ENCODE measurements at places on chromosomes 3 and 15.

DNA sequence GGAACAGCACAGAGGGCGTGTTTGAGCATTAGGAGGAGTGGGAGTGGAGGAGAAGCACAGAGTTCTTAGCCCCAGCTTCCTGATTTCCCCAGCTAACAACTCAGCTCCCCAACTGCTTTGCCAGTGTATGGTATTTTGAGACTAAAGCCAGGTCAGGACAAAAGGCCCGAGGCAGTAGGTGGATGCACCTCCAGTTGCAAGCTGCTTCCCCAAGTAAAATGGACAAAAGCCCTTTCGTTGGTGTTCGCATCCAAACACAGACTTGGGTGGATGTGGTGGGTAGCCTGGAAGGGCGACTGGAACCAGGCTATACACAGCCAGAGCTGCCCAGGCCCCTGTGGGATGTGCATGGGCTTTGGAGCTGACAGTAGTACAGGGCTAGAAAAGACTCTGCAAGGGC, 12.3 kb upstream of the EHD4 start:
- no peak for DNase-seq

DNA sequence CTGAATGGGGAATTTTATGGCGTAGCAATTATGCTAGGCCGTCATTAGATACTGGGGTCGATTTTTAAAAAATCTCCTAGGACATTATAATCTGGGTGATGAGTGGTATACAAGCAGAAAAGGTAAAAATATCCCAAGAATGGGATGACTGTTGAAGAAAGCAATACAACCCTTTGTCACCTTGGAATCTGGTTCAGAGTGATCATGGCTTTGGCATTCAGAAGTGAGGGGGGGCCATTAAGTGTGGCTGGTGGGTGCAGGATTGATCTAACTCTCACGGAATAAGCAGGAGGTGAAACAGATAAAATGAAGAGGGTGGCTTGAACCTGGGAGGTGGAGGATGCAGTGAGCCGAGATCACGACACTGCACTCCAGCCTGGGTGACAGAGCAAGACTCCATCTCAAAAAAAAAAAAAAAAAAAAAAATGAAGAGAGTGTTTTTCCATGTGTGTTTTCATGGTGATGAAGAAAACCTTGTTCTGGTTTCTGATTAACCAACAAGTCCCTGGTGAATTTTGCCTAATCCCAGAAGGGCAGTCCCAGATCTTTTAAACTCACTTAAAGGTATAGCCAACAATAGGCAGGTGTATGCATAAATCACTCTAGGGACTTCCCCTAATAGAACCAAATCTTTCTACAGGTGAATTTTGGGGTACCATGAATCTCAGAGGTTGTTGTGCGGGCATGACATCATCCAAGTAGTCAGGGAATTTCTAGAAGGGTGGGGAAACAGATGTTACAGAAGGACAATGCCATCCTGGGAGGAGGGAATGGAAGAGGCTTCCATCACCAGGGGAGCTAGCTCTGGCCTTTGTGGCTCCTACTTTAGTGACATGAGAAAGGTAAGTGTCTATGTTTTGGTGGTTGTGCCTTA, 3.1 kb upstream of the RAD54L2 start:
- no peak for DNase-seq

DNA sequence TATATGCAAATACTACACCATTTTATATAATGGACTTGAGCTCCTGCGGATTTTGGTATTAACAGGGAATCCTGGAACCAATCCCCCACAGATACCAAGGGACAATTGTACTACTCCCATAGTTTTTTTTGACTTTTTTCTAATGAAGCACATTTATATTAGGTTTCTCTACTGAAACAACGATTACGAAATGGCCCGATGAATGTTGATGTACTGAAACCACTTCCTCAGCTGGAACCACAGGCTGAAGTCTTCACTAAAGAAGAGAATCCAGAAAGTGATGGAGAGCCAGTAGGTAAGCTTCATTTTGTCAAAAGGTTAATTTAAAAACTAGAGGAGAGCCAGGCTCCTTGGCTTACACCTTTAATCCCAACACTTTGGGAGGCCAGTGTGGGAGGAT, 121.5 kb upstream of the LRRFIP2 start:
- peak; percentile 5 for DNase-seq

DNA sequence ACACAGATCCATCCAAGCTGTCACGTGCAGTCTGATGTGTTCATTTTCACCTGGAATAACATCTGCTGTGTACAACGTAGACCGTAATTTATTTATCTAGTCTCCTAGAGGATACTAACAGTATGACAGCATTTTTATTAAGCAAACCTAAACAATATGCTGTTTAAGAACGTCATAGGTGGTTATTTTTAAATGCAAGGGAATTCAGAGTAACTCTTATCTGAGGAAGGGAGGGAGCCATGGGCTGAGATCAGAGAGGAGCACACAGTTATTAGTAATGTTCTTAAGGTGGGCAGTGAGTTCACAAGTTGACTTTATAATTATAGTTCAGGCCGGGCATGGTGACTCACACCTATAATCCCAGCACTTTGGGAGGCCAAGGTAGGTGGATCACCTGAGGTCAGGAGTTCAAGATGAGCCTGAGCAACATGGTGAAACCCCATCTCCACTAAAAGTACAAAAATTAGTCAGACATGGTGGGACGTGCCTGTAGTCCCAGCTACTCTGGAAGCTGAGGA, 193.6 kb downstream of the UACA start:
- DNase-seq: no peak

- DNase-seq: peak; percentile 63
Observed at GRCh38 chr15:64163659-64164362, 989 bp upstream of the PPIB start.

DNA sequence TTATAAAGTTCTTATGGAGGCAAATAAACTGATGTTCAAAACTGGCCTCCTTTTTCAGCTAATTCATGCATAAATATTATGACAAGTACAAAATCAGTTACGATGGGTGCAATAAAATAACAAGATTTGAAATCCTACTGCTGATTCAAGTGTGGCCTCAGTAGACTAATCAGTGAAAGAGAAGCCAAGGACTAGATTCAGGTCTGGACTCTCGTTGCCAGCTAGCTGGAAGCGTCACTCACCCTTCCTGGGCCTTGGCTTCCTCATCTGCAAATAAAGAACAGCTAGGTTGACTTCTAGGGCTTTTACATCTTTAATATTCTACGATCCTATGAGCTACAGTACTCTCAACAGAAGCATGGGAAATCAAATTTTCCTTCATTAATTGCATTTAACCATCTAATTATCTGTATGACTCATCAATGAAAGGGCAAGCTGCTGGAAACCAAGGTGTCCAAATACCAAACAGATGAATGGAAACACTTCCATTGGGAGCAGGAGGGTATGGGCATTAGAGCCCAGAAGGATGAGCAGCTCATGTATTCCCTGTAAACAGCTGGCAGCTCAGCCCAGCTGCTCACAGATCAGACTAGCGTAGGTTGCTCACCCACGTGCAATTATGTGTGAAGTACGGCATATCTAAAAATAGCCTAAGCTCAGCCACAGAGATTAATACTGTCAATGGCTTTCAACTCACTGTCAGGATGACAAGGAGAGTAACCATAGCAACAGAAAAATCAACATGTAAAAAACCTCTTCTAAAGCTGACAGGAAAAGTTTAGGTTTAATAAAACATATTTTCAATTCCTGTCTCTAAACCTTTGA, 294.8 kb downstream of the PLCL2 start:
- DNase-seq: no peak

DNA sequence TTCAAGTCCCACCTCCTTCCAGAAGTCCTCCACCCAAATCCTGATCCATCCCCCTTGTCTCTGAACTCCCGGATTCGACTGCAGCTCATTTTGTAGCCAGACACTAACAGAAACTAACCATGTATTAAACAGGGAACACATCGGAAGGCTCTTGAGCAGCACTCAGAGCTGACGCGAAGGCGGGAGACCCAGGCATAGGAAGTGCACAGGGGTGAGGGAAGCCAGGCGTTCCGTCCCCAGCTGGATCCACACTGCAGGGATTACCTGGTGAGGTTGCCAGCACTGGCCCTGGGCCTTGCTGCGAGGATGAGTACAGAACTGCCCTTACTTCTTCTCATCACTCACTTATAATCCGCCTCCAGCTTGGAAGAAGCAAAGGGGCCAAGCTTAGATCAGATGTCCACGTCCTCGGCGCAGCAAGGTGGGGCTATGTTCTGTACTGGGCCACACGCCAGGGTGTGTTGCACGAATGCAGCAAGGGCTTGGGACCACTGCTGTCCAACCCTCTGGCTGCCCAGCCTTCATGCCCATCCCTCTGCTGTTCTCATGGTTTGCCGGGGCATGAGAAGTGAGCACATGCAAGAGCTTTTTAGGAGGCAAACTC, 124.2 kb upstream of the SMAD3 start:
- no peak for DNase-seq

DNA sequence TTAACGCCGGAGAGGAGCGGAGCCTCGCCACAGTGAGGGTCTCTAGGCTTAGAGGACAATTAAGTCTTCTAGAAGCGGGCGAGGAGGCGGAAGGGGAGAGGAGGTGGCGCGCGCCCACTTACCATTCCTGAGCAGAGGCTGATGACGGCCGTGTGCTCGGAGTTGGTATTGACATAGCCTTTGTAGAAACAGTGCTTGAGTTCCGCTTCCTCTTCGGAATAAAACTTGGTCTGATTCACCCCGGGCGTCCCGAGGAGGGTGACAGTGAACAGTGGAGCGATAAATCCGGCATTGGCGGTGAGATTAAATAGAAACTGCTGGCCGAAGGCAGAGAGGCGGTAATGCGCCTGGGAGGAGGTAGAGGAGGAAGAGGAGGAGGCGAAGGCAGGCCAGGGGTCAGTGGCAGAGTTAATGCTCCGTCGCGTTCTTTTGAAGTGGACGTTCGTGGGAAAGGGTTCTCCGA, 1.3 kb downstream of the ADAMTS9 start:
- DNase-seq: no peak

DNA sequence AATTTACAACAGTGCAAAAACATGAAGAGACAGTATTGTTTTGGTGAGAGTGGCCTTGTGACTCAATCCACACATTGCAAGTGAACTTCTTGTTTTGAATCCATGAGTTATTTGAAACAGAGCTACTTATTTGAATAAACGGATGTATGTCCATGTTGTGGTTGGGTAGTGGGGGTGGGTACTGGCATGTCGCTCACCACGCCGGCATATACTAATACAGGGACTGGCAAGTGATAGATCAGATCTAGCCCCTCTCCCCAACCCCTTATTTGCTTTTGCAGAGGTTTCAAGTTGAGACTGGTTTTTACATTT, 83.8 kb downstream of the EDEM1 start:
- DNase-seq: no peak

GRCh38 chr3:129867506-129868124, 25.9 kb downstream of the TMCC1 start:
- DNase-seq: no peak

DNA sequence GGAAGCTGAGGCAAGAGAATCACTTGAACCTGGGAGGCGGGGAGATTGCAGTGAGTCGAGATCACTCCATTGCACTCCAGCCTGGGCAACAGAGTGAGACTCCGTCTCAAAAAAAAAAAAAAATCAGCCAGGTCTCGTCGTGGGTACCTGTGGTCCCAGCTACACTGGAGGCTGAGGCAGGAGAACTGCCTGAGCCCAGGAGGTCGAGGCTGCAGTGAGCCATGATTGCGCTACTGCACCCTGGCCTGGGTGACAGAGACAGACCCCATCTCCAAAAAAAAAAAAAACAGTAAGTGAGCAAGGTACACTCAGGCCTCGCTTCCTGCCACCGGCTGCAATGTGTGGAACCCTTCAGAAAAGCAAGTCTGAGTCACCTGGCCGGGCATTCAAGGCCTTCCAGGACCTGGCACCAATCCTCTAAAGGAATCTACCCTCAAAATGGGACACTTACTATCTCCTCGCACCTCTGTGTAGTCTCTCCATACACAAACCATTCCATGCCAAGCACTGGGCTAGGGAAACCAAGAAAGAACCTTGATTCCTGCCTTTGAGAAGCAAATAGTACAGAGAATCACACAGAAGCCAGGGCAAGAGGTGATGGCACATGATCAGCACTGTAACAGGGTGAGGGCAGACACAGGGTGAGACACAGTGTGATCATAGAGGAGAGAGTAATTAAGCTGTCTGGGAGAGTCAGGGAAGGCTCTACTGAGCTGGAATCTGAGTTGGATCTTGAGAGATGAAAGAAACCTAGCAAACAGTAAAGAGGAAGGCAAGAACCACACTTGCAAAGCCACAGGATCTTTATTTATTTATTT, 9.7 kb downstream of the SCAMP2 start:
- no peak for DNase-seq

- DNase-seq: no peak
Observed at GRCh38 chr3:13288732-13289718, 131.1 kb downstream of the NUP210 start.

GRCh38 chr3:78614486-78614885, 1153.3 kb downstream of the ROBO1 start:
- DNase-seq: no peak

- DNase-seq: no peak
Observed at GRCh38 chr15:26874774-26875475, 8.1 kb downstream of the GABRA5 start.

DNA sequence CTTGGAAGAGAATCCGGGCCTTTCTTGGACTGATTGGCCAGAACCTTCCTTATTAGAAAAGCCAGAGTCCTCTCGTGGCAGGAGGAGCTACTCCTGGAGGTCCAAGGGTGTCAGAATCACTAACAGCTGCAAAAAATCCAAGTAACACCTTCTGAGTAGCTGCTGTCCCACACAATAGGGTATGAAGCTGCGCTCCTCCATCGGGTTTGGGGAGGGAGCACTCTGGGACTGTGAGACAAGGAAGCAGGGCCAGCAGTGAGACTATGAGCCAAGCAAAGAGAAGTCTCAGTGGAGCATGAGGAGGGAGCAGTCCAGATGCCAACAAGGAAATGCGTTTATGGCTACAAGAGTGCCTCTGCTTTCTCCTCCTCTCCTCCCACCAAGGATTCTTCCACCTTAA, 21.7 kb downstream of the SEMA3G start:
- no peak for DNase-seq

DNA sequence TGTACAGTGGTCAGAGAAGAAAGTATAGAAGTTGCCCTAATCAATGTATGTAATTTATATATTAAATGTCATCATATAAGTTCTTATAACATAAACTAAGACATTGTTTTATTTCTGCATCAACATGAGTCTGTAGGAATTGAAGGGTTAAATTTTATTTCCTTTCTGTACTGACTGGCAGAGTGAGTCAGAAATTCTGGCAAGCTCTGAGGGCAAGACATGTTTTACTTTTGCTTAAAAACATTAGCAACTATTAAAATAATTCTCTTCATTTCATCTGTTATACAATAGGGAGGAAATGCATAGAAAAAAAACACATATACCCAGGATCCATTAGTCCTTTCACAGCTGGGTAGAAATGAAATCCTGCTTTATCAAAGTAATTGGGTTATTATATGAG, 171.4 kb upstream of the ALCAM start:
- no peak for DNase-seq

GRCh38 chr3:175777495-175777894, 918.4 kb downstream of the NAALADL2 start:
- peak; percentile 48 for DNase-seq

GRCh38 chr15:50355619-50355905, 564 bp upstream of the GABPB1 start:
- DNase-seq: no peak

DNA sequence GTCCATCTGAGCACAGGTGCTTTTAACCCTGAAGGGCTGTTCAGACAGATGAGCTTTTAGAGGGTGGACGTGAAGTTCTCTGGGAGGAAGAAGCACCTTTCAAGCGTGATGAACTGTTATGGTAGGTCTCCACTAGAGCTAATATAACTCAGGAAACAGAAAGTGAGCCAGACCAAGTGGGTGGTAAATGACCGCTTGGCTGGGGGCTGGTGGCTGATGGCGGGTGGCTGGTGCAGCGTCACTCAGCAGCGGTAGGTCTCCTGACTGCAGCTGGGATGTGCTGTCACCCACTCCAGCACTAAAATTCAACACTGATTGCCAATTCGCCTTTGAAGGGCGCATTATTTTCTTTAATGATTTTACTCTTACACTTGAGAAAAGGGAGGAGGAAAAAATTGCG, 31.2 kb upstream of the LACTB start:
- DNase-seq: no peak
